ENCODE measurements at places on chromosomes 2 and 18.

GRCh38 chr18:36279001-36279400, 18.5 kb upstream of the FHOD3 start:
- no peak for DNase-seq

- no peak for DNase-seq
Measured at GRCh38 chr18:69737851-69738250, 209.8 kb downstream of the CD226 start.

DNA sequence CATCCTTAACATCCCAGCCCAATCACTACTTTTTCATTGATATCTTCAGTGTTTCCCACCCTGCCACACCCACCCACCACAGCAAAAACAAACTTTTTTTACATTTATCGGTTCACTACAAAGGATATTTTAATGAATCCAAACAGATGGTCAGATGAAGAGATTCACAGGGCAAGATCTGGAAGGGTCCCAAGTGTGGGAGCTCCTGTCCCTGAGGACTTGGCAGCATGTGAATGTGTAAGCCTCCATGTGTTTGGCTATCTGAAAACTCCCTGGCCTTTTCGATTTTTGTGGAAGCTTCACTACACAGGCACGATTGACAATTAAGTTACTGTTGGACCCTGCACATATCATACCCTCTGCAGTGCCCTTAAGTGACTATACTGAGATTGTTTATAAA, 48.1 kb upstream of the CRIM1 start:
- DNase-seq: no peak

GRCh38 chr2:183935005-183935404, 663.3 kb upstream of the ZNF804A start:
- no peak for DNase-seq

DNA sequence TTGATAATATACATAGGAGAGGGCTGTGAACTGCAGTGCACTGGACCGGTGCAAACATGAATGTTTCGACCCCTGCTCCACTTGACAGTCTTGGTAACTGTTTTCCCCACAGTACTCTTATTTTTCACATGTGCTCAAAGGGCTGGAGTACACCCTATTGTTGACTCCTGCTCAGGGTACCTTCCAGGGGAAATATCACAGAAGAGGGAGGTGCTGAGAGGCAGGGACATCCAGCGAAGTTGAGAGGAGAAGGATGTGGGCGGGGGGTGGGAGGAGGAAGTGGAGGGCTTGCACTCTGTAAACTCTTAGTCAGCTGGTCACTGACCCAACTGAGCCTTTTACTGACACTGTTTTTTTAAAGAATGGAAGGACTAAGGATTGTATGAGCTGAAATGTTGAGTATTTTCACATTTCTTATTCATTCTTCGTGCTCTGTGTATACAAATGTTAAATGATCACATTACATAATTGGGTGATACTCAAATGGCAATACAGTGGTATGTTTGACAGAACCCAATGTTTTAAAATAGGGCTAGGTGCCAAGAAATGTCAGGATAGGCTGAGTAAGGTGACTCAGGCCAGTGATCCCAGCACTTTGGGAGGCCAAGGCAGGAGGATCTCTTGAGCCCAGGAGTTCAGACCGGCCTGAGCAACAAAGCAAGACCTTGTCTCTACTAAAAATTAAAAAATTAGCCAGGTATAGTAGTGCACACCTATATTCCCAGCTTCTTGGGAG, 10.0 kb downstream of the INPP4A start:
- DNase-seq: no peak

DNA sequence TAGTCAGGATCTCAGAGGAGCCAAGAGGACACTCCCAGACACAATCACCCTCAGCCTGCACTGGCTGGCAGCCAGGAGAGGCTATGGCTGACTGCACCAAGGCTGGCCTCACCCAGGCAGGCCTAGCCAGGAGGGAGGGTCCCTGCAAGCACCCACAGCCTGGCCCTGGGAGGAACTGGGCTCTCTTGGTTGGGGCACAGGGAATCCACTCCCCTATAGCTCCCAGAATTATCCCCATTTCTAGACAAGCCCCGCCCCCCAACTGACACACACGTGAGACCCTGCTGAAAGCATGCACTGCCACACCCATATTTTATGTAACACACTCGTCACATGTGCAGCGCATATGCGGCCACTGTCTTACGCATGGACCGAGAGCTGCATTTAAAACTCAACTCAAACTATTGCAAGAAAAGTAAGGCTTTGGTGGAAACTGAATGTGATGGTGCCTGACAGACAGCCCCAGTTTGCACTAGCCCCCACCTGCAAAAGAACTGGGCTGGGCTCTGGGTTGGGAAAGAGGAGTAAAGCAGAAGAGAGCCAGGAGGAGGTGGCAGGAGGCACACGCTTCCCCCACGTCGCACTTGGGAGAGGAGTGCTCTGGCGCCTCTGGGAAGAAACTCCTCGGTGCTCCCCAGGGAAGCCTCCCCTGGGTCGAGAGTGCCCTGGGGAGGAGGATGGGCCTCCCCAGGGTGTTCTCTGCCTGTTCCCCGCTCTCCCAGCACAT, 28.9 kb upstream of the ARHGEF4 start:
- DNase-seq: no peak

GRCh38 chr18:50611529-50611941, 51.6 kb downstream of the MAPK4 start:
- no peak for DNase-seq

DNA sequence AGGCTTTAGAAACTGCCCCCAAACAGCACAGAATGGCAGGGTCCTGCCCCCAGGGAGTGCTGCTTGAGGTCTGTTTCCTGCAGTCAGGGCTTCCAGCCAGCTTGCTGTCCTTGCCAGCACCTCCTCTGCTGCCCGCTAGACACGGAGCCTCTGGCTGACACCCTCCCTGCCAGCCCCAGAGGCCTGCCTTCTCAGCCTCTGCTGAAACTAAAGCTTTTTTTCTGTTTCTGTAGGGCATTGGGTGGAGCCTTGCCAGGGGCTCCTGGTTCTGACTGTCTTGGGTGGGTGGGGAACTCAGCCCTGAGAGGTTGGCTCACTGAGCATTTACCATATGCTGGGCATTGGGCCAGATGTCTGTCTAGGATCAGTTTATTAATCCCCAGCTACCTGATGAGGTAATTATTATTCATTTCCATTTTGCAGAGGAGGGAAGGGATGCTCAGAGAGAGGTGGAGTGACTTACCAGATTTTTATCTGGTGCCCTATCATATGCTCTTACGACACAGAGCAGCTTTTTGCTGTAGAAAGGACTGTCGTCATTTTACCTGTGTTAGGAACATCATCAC, 35.4 kb downstream of the INPP4A start:
- DNase-seq: peak; percentile 82

DNA sequence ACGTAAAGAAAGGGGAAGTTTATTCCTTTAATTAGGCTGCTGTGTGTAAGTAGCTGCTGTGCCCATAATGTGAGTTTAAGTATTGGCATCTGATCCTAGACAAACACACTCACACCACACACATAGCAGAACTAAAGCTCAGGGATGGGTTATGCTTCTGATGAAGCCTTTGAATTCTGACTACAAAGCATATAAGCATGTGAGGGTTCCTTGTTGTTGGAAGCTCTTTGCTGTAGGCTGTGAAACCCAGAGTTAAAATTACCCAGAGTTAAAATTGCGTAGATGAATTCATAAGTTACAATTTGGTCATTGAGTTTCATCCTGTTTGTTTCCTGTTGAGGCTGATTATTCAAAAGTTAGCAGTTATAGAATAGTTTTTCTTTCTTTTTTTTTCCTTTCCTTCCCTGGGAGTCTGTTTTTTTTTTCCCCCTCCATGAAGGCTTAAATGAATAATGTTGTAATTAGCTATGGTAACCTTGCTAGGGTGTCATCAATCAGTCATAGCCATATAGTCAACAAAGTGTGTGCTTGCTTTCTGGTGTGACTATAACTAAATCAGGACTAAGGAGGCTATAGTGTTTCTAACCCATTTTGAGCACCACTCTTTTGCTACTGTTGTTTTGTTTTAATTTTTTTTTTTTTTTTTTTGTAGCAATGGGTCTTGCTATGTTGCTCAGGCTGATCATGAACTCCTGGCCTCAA, 426.1 kb downstream of the PARD3B start:
- DNase-seq: no peak

GRCh38 chr2:42886921-42887320, 94.5 kb upstream of the HAAO start:
- no peak for DNase-seq

DNA sequence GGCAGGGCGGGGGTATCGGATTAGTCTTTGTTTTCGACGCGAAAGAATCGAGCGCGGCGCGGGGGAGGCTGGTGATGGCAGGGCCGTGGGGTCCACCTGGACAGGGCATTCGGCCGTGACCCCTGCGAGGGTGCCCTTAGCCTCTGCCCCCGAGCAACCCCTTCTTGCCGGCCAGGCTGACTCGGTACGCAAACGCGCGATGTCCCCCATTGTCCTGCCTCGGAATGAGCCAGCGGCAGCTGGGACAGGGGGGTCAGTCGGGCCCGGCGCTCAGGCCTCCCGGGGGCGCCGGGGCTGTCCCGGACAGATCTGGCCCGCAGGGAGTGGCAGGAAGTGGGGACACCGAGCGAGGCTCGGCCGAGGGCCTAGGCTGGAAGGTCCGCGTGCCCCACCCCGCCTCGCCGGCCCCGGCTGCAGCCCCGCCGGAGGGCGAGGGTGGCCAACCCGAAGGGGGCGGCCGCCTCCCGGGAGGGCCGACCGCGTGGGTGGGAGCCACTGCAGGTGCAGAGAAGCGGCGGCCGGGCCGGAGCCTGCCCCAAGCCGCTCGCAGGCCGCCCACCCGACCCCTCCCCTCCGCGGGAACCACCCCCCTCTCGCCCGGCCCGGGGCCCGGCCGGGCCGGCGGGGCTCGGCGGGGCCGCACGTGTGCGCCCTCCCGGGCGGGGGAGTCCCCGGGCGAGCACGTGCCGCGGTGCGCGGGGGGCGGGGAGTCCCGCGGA, at the start of gene TET3:
Gene TET3, plus strand, starts transcription at position 708 of the 719 bp plus-strand sequence. CDS start 1,494 bp downstream, outside the sequence.
- peak; percentile 59 for DNase-seq

GRCh38 chr2:37599688-37600525, 71.5 kb downstream of the CDC42EP3 start:
- no peak for DNase-seq

DNA sequence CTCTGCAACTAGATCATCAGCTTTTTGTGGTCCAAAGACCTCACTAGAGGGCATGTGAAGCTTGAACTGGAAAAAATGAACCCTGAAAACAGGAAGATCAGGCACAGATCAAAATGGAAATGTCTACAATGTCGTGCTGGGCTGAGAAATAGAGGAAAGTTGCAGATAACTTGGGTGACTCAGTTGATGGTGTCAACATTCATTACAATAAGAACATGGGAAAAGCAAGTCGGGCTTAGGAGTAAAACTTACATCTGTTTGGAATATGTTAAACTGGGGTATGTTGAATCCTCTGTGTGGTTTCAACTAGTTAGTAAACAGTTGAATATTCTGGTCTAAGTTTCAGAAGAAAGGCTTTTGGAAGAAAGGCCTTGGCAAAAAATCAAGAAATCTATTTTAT, 940.4 kb downstream of the ERBB4 start:
- DNase-seq: no peak

DNA sequence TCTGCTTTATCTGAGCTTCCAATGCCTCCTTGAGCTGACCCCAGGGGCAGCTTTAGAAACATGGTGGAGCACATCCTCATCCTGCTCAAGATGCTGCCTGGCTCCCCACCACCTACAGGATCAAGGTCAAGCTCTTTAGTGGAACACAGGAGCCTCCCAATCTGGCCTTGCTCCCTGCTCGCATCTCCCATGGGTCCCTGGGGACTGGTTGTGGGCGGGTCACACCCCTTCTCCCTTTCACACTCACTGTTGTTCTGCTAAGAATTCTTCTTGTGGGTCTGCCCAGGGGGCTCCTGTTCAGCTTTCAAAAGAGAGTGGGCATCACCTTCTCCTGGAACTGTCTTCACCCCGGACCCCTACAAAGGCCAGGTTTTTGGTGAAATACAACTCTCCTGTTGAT, 8.4 kb upstream of the NT5DC4 start:
- DNase-seq: no peak

GRCh38 chr2:126771094-126771493, 115.1 kb downstream of the GYPC start:
- DNase-seq: peak; percentile 8

GRCh38 chr2:79114797-79115494, 5.3 kb upstream of the REG1A start:
- no peak for DNase-seq

GRCh38 chr2:152611458-152612231, 105.6 kb downstream of the PRPF40A start:
- DNase-seq: peak; percentile 54

GRCh38 chr2:166464187-166464586, 29.9 kb downstream of the SCN7A start:
- DNase-seq: no peak

GRCh38 chr2:72727356-72727755, 98.5 kb downstream of the EXOC6B start:
- no peak for DNase-seq

DNA sequence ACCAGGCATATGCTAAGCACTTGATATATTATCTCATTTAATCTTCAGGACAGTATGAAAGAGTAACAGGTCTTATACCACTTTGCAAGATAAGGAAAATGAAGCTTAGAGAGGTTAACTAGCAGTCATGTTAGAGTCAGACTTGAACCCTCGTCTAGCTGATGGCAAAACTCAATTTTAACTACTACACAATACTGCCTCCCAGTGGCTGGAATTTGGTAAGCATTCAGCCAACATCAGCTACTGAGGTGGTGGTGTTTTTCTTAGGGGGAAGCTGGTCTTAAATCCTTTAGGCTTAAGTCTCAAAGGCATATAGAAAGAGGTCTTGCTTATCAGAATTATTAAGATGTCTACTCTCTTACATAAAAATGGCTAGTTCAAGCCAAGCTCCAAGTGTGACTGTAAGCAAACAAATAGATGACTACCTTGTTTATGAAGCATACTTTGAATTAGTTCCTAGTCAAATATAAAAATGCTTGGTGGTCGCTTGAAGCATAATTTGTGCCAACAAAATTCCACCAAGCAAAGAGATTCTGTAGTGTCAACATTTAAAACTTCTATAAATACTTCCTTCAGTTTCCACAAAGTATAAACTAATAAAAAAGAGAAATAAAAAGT, 325.4 kb upstream of the FIGN start:
- DNase-seq: no peak

DNA sequence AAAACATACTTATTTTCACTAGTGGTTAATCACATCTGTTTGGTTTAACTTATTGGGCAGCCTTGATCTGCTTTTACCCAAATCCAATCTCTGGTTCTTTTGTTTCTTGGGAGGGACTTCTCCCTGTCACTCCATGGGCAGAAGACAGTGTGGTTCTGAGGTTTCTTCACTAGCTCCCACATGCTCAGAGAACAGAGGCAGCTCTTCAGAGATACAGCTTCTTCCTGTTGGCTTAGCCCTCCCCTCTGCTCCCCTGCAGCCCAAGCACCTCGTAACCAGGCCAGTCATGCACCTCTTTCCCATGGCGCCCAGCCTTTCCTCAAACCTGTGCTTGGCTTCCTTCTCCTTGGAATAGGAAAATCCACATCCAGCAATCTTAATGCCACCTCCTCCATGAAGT, 32.8 kb downstream of the SLC9A2 start:
- DNase-seq: no peak

- DNase-seq: no peak
Measured at GRCh38 chr2:152047824-152048471, 50.9 kb downstream of the CACNB4 start.
